ENCODE measurements at places on chromosomes 4 and X.
A peak's percentile ranks its signal among the peaks of the same experiment; 100 is the strongest.

GRCh38 chr4:95675623-95676022, 126.8 kb upstream of the UNC5C start:
- no peak for DNase-seq

GRCh38 chr4:149493492-149493891, 322.2 kb downstream of the IQCM start:
- no peak for DNase-seq

DNA sequence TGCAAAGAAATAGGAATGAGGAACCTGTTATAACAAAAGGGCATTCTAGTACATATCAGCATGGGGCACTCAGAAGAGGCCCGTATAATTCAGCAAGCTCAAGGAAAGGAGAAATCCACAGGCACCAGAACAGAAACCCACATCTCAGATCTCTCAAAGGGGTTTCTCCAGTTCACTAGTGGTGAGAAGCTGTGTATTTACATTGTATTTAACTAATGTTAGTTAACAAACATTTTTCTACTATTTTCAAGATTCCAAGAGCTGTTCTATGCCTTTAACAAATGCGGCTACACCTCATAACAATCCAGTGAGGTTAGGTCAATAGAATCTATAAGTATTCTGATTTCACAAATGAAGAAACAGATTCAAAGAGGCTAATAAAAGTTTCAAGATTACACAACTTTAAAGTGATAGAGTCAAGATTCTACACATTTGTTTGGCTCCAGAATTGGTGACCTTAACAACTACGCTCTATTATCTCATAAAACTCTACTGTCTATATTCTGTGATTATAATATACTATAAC, 77.3 kb downstream of the CXXC4 start:
- no peak for DNase-seq

DNA sequence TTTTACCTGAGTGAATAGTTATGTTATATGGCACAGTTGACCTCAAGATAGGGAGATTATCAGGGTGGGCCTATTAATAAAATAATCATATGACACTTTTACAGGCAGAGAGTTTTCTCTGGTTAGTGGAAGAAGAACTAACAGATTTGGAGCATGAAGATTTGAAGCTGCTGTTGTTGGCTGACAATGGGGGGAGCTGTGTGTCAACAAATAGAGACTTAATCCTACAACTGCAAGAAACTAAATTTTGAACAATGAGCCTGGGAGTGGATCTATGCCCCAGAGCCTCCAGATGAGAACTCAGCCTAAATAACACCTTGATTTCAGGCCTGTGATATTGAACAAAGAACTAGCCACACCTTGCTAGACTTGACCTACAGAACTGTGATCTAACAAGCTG, 7.2 kb upstream of the CCSER1 start:
- DNase-seq: no peak

DNA sequence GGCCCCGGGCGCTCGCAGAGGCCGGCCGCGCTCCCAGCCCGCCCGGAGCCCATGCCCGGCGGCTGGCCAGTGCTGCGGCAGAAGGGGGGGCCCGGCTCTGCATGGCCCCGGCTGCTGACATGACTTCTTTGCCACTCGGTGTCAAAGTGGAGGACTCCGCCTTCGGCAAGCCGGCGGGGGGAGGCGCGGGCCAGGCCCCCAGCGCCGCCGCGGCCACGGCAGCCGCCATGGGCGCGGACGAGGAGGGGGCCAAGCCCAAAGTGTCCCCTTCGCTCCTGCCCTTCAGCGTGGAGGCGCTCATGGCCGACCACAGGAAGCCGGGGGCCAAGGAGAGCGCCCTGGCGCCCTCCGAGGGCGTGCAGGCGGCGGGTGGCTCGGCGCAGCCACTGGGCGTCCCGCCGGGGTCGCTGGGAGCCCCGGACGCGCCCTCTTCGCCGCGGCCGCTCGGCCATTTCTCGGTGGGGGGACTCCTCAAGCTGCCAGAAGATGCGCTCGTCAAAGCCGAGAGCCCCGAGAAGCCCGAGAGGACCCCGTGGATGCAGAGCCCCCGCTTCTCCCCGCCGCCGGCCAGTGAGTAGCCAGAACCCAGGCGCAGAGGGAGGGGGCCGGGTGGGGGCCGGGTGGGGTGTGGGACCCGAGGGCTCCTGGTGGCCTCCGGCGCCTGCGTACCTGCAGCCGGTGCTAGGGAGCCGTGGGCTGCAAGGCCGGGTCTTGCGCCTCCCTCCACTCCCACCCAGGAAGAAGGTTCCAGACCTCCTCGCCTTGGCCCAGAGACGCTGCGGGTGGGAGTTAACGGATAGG, 534 bp downstream of the MSX1 start:
- DNase-seq: no peak

DNA sequence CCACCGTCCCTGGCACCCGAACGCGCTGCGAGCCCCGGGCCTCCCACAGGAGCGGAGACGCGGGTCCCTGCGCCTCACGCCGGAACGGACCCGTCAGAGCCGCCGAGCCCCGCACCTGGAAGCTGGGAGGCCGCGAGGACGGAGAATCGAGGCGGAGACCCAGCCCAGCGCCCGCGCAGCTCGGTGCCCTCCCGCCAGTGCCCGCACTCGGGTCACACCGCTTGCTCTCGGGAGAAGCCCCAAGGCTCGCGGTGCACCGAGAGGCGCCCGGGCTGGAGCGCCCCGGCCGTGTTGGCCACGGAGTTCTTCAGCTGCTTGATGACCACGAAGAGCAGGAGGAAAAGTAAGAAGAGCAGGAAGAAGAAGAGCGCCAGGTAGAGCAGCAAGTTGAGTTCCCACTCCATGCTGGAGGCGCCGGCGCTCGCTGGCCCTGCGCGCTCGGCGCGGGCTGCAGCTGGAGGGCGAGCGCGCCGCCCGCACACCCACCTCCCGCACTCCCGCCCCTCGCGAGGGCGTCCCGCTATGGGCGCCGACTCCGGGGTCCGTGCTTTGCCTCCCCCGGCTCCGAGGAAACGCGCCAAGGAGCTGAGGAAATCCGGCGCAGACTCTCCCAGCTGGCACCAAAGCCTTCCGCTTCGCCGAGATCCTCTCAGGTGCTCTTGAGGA, at the start of gene SMIM43:
SMIM43 (minus strand) TSS at position 463 of the 666 bp plus-strand sequence; CDS start at position 404, 59 bp downstream.
- DNase-seq: peak; percentile 14

DNA sequence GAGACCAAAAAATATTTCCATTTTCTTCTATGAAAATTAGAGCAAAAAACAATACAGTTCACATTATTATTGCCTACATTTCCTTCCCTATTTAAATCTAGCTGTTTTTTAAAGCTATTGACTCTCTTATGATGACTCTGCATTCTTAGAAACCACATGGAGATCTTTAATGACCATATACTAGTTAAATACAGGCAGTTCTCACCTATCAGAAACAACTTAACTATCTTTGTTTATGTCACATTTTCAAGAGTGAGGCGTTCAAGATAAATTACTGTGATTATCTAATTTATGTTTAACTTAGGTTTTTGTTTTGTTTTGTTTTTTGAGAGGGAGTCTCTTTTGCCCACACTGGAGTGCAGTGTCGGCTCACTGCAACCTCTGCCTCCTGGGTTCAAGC, 3.0 kb downstream of the CISD2 start:
- no peak for DNase-seq

- no peak for DNase-seq
Measured at GRCh38 chrX:1442724-1443367, 9.9 kb downstream of the ASMTL start.

DNA sequence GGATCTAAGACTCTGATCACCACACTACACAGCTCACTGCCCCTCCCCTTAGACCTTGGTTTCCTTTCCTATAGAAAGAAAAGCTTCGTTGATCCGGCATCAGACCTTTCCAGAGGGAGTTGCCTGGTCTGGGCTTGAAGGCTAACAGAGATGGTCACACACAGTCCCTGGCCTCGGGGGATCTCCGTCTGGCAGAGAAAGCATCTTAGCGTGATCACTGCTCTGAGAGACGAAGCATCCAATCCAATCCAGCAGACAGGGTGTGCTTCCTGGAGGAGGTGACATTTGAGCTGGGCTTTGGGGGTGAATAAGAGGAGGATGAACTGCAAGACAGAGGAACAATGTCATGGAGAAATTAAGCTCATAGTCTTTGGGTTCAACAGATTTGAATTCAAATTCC, 49.5 kb downstream of the HTRA3 start:
- no peak for DNase-seq

DNA sequence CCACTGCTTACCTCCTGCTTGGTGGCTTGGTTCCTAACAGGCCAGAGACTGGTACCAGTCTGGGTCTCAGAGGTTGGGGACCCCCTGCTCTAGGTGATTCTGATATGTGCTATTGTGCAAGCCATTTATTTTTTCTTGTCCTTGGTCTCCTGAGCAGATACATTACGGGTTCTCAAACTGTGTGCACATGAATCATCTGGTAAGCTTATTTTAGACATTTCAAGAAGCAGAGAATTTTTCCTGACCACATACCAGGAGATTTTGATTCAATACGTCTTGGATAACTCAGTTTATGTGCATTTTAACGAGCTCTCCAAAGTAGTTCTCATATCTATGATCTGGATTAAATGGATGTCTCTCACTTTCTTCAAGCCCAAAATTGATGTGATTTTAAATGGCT, 77.2 kb downstream of the FHIP1A start:
- no peak for DNase-seq

DNA sequence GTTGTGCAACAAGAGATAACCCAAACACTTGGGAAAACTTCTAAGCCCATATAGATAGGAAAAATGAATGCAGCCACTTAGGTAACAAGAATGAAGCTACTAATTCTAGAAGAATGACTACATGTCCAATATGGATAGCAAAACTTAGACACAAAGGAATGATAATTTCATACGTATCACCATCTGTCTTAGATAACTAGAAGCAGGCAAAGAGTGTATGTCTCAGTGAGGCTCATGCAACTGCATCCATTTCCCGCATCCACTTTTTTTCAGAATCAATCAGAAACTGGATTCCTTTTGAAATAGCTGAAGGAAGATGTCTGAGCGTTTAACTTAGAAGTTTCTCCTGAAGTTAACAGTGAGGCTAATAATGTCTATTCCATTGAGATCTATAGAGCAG, 408.7 kb upstream of the PITX2 start:
- DNase-seq: no peak

- no peak for DNase-seq
Measured at GRCh38 chr4:76459291-76459723, 24.3 kb downstream of the SHROOM3 start.

DNA sequence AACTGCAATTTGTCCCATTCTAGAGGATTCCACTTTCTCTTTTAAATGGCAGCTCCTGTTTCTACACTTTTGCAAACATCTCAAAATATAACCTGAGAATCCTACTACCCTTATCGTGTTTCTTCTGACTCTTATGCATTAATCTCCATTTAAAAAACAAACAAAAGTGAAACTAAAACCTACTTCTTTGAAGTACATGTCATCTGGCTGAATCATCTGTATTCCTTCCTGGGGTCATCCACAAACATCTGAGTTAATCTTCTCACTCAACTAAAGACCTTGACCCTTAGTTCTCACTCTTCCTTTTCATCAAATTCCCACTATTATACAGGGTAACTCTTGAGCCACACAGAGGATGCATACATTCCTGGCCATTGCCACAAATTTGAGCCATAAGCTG, 584.8 kb downstream of the PPARGC1A start:
- no peak for DNase-seq
